ENCODE measurements at places on chromosomes 3 and 15. TPM values are rescaled to one million over a fixed set of nuclear protein-coding genes. Genes with fewer than 3 reads are reported as not detected.

GRCh38 chr15:83436513-83437158, 10.5 kb upstream of the SH3GL3 start:
- no peak for DNase-seq

GRCh38 chr3:62073038-62073437, 300.3 kb downstream of the FEZF2 start:
- no peak for DNase-seq

GRCh38 chr15:25985165-25985564, 122.0 kb upstream of the ATP10A start:
- DNase-seq, result no peak

DNA sequence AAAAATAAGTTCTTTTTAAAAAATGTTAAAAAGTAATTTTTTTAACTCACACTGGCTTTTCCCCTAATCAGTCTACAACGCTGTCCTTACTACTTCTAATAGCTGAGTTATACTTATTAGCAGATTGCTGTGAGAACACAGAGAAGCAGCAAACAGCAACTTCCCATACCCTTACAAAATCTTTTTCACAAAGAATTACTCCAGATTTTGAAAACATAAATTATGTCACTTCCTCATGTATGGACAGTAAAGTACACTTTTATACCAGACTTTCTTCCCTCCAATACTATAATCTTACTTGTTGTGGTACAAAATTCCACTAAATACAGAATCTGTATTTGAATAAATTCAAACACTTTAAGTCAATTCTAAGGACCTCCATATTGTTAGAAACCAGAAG, 2.1 kb downstream of the PHC3 start:
- no peak for DNase-seq

DNA sequence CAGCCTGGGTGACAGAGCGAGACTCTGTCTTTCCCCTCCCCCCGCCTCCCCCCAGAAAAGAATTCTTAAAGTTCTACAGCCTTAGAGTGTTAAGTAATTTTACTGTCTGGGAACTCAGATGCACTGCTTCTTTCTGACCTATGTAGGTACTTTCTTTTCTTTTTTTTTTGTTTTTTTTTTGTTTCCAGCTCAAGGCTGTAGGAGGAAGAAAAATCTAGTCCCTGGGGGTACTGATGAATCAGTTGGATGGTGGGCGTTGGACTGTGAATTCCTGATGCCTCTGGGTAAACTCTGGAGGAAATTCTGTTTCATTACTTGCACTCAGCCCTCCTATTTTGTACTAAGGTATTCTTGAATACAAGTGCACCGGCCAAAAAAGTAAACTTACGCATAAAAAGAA, 10.8 kb downstream of the GHRL start:
- DNase-seq, result no peak

- no peak for DNase-seq
These were observed 126.0 kb downstream of the FMN1 start for GRCh38 chr15:33068511-33068990.

DNA sequence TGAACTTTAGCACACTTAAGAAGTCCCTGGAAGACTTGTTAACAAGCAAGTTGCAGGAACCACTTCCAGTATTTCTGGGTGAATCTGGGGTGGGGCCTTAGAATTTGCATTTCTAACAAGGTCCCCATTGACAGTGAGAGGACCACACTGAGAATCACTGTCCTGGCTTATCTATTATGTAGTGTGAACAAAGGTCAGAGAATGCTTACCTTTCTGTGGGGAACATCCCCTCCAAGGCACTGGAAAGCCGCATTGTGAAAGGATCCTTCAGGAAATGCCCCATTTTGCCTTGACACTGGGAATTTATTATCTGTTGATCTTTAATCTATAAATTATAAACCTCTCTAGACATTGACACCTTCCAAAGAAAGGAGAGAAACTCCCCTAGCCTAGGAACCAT, 74.8 kb downstream of the IGF2BP2 start:
- no peak for DNase-seq

GRCh38 chr3:61381745-61382392, 130.6 kb upstream of the FHIT start:
- DNase-seq, result peak; percentile 18

DNA sequence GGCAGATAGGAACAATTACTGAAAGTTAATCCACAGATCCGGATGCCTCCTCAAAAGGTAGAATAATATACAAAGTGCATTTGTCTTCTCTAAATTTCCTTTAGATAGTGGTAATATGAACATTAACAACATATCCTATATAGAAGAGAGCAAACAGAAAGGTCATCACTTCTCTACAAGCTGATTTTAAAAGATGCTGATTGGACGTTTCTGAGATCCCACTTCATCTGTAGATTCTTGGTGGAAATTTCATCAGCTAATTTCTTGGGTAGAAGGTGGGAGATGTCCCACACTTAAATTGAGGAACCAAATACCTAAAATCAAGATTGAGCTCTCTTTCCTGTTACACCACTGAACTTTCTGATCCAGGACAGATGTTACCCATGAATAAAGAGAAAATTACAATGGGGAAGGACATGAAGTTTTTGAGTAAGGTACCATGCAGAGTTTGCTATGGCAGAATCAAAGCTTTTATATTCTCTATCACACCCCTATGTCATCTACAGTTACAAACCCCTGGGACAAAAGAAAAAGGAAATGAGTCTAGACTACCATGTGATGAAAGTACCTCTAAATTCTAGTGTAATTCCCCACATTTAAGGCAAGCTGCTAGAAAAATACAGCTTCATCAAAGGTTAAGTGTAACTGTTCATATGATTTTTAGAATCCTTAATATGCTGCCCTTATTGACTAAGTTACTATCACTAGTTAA, 189.2 kb upstream of the SETMAR start:
- DNase-seq, result no peak

DNA sequence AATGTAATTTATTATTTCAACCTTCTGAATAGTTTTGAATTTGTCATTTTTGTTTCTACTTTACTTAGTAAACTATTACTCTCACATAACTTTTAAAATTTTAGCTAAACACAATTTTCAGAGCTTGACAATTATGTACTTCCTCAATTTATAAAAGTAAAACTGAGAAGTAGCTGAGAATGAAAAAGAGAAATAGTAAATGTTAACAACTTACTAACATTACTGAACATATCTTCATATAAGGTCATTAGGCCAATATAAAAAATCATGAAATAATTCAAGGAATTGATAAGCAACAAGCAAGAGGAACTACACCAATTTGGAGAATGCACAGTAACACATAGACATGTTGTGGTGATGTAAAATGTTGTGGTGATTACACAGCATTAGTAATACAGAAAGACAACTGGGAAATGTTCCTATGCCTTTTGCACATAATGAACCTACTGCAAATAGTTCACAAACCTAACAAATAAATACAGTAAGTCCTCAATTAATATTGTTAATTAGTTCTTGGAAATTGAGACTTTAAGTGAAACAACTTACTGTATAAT, 137.9 kb downstream of the CBLB start:
- DNase-seq, result no peak

GRCh38 chr3:167733961-167734497, 663 bp downstream of the PDCD10 start:
- DNase-seq, result no peak

DNA sequence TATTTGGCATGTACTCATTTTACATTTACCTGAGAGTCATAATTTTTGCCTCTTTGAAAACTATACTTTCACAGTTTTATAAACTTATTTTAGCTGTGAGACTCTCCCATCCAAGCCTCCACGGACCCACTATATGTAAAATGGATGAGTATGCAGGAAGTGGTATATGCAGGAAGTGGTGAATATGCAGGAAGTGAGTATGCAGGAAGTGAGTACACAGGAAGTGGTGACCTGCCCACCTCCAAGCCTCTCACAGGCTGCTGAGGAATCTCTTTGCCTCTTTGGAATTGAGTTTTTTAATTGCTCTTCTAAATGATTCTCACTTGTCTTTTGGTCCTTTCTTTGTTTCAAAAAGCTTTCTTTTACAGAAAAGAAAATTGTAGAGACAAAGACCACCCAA, 85.2 kb downstream of the KBTBD8 start:
- no peak for DNase-seq

DNA sequence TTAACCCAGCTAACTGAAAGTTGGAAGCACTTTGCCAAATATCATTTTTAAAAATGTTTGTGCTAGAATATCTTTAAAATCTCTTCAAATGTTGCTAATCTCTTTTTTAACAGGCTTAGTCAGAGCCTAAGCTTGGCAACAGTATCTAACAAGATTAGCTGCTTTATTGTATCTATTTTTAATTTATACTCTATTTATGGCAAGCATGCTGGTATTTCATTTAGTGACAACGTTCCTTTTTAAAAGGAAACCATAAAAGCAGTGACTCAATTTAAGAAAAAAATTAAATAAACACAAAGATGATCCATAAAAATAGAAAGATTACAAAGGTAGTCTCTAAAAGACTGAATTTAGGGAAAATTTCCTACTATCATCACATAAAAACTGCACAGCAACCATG, 40.5 kb downstream of the SLC12A6 start:
- DNase-seq, result no peak

- no peak for DNase-seq
These were observed 153.2 kb downstream of the CTNNB1 start for GRCh38 chr3:41352510-41352909.

DNA sequence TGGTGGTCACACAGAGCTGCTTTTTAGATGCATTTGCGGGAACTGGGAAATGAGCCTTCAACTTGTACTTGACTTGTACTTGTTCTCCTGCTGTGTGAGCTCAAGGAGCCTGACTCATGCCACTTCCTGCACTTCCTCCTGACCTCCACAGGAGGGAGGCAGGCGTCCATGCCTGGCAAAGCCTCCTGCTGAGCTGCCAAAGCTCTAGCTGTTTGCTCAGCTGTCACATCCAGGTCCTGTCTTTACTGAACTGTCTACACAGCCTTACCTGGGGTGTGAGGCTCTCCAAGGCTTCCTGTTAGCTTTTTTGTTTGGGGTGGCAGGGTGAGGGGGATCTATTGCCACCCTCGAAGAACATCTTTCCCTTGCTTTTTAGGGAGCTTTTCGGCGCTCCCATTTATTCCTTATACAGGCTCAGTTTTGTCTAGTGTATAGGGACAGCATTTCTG, 6.4 kb downstream of the THPO start:
- peak; percentile 84 for DNase-seq

The DAPK2 gene
- 5.9 TPM for polyA plus RNA-seq

The ISLR gene
- polyA plus RNA-seq, result 73.7 TPM

The RYK gene
- polyA plus RNA-seq, result 82.6 TPM

The ZNF620 gene
- 1.6 TPM for polyA plus RNA-seq

The ST8SIA2 gene
- 0.24 TPM for polyA plus RNA-seq

The HCLS1 gene
- 15.6 TPM for polyA plus RNA-seq

The ELL3 gene
- 66.3 TPM for polyA plus RNA-seq

The CAPN3 gene
- polyA plus RNA-seq, result 53.0 TPM

The SNAPC5 gene
- 73.9 TPM for polyA plus RNA-seq

The PRSS50 gene
- polyA plus RNA-seq, result 0.92 TPM

The JMJD7 gene
- 10.5 TPM for polyA plus RNA-seq

The GOLGA8Q gene
- polyA plus RNA-seq, result 10.4 TPM

The ACTRT3 gene
- polyA plus RNA-seq, result 104 TPM

The CTXN2 gene
- 1.6 TPM for polyA plus RNA-seq
